Activated effector memory CD4-positive, alpha-beta T cell treated with Interleukin-2 at 50 U/mL for 16 hours (primary cell): ENCODE measurements at places on chromosomes 2 and 18.

DNA sequence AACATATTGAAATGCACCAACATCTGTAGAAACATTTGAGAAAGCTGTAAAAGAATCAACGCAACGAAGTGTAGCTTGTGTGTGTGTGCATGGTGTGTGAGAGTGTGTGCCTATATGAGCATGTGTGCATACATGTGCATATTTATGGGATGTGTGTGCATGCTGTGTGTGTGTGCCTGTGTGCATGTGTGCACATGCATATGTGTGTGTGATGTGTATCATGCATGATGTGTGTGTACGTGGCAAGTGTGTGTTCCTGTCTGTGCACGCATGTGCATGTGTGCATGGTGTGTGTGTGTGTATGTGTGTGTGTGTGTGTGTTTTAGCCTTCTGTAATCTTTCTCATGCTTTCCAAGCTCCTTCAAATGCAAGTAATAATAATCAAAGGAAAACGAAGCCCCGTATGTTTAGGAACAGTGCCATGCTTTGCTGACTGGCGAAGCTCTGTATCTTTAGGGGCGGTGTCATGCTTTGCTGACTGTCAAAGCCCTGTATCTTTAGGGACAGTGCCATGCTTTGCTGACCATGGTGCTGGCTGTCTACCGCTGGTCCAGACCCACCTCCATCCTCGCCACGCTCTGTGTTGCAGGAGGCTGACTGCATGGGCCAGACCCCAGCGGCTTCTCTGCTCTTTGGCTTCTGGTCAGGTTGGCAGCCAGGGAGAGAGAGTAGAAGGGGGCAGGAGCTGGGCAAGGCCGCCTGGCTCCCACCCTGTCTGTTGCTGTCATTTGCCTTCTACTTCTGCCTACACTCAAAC is 129.2 kb downstream of the ASB1 start:
- DNase-seq = no peak

- DNase-seq = no peak
Measured at GRCh38 chr2:149021761-149022160, 16.7 kb upstream of the LYPD6B start.

- DNase-seq = no peak
Measured at GRCh38 chr2:241005569-241005968, 7.2 kb downstream of the SNED1 start.

- DNase-seq = no peak
Measured at GRCh38 chr18:9362869-9363268, 28.3 kb downstream of the TWSG1 start.

DNA sequence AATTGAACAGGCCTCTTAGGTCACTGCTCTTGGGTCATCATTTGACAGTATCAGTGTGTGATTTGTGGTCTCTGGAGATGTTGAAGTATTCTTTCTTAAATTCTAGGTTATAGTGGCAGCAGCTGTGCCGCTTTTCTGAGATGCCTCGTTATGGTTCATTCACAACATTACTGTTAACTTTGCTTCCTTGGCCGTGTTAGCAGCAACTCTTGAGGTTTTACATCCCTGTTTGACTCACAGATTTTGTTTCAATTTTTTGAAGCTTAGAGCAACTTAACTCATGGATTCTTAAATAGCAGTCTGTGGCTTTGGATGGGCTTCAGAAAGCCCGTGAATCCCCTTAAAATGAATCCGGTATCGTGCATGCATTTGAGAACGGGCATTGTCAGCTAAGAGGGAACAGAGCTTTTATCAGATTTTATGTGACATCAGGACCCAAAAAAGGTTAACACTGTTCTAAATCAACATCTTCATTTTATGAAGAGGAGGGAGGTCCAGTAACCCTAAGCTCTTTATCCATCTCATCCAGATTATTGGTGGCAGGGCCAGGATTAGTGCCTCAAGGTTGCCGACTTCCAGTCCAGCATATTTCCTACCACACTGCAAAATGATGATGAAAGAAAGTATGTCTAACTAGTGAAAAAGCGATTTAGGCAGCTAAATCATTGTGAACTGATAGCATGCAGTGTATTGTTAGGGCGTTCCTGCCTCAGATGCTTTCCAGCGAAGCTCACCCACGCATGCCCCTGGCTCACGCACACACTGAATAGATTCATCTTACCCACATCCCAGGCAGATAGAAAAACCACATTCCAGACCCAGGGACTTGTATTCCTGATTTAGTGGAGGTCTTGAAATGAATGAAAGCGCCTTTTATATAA is 5.1 kb downstream of the TRIB2 start:
- no peak for DNase-seq

GRCh38 chr2:68667371-68667770 is 24.0 kb downstream of the PROKR1 start:
- no peak for DNase-seq

DNA sequence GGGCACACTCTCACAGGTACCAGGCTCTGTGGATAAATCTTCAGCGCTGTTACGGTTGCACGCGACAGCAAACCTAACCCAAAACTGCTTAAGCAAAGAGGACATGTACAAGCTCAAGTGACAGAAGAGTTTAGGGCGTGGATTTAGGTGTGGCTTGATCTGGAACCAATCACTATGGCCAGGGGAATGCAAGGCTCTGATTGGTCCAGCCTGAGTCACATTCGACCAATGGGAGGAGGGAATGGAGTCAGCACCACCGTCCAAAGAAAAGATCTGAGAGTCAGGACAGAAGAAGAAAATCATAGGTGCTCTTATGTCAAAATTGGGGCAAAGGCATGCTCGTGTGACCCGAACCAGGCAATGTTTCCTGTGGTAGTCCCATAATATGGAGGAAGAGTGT is 139.0 kb downstream of the TRIM43 start:
- DNase-seq = no peak
